ENCODE measurements at places on chromosomes 11 and 22.
A peak's percentile ranks its signal among the peaks of the same experiment; 100 is the strongest.

- DNase-seq = no peak
These were observed 61.5 kb downstream of the STIM1 start for GRCh38 chr11:3916962-3917361.

DNA sequence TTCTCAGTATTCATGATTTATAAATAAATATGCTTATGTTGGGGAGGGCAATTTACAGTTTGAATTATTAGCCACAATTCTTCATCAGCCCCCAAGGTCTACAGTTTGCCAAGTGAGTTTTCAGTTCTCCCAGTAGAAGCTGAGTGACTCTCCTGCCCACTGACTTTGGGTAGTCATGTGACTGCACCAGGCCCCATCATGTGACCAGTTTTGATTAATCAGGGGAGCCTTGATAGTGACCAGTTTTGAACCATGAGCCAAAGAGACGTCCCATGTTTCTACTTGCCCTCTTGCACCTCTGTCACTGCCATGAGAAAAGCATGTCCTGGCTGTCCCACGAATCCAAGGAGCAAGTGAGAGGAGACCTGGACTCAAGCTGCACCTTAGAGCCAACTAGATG lies 32.5 kb downstream of the SYN3 start:
- no peak for DNase-seq

DNA sequence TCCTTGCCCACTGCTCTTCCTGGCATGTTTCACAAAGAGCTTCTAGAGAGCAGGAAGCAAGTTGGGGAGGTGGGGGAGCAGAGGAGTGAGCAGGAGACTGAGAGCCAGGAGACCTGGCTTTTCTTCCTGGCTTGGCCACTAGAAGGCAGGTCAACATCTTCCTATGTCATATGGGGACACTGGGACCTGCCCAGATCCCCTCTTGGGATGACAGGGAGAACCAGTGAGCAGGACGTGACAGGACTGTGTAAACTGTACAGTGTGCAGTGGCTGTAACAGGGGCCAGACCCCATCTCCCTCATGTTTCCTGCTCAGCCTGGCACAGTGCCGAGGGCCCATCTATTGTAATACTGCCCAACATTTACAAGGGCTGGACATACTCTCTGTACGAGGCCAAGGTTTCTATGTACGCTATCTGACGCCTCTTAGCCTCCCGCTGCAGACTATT lies 29.4 kb downstream of the GDPD5 start:
- DNase-seq = no peak

GRCh38 chr22:41902932-41903421 lies 11.9 kb downstream of the SHISA8 start:
- no peak for DNase-seq

DNA sequence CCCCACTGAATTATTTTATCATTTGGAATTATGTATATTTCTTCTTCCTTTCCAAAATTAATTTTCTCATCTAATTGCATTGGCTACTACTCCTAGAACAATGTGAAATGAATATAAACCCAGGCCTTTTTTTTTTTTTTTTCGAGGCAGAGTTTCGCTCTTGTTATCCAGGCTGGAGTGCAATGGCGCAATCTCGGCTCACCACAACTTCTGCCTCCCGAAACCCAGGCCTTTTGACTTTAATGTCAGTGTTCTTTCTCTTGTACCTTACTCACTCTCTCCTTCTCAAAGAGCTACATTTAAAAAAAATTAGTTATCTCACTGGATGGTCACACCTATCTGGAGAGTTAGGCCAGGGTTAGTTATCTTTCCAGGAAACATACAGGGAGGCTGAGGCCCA lies 35.3 kb upstream of the LRRC32 start:
- DNase-seq = no peak

DNA sequence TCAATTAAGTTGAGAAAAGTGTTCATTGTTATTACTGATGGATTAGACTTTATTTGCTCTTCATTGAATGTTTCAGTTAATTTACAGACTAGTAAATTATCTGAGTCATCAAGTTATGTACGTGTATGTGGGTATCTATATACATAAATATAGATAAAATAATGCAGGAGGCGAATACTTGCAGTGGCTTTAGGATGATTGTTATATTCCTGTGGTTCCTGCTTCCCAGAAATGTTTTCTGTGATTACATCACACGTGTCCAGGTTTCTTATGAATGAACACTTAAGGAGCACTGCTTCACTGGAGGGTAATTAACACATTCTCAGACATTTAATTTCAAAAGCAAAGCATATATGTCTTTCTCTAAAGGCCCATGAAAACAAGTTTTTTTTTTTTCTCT lies 28.4 kb downstream of the YAP1 start:
- DNase-seq = peak; percentile 85

GRCh38 chr22:46900549-46900948 lies 138.1 kb downstream of the TBC1D22A start:
- no peak for DNase-seq

GRCh38 chr22:36362932-36363331 lies 24.8 kb downstream of the MYH9 start:
- peak; percentile 71 for DNase-seq

DNA sequence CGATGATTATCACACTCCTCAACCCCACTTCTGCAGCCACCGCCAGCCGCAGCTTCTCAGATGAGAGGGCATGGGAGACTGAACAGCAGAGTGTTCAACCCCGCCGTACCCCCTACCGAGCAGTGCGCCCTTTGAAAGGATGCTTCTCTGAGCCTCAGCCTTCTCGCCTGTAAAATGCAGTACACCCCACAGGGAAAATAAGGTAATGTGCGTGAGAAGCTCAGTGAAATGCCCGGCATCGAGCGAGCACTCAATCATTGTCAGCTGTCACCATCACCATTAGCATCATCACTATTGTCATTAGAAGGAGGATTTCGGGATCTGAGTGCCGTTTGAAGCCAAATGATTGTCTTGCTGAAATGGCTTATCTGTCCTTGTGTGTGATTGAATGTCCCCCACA lies 13.6 kb downstream of the TRIM29 start:
- no peak for DNase-seq

DNA sequence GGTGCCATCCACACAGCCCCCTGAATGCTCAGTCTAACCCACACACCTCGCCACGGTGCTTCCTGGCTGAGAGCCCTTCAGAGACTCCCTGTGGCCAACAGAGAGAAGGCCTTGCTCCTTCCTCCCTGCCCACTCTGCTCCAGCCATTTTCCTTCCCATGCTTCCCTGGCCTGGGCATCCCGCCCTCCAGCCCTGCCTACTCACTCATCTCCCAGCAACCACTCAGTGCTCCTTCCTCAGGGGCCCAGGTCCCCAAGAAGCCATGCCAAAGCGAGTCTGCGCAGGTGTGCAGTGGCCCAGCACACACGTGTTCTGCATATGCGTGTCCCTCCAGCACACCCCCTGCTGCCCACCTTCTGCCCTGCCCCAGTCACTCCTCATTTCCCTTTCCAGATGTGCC lies 56.4 kb downstream of the NECTIN1 start:
- no peak for DNase-seq

GRCh38 chr11:102225689-102226568 lies 91.4 kb upstream of the BIRC3 start:
- DNase-seq = peak; percentile 86

DNA sequence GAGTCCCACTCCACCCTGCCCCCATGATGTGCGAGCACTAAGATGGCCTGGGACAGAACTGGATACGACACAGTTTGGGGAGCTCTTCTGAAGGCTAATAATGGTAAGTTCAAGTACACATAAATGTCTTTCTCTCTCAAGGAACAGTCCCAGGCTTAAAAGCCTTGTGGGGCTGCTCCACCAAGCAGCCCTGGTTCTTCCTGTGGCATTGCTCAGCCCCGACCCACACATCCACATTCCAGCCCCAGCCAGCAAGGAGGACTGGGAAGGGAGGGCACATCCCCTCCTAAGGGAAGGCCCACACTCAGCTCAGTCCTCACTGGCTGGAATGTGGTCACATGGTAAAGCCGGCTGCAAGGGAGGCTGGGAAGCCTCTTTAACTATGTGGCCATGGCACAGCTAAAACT lies 13.3 kb upstream of the MB start:
- DNase-seq = peak; percentile 67

- DNase-seq = no peak
These were observed 5.7 kb upstream of the ABTB2 start for GRCh38 chr11:34363363-34364084.

GRCh38 chr11:96012086-96012824 lies 88.3 kb upstream of the MTMR2 start:
- peak; percentile 89 for DNase-seq

GRCh38 chr11:110527146-110527545 lies 97.4 kb downstream of the FDX1 start:
- DNase-seq = peak; percentile 36

- DNase-seq = no peak
These were observed 53.7 kb upstream of the HMGXB4 start for GRCh38 chr22:35203583-35203982.

- no peak for DNase-seq
These were observed 22.9 kb upstream of the TSKU start for GRCh38 chr11:76760236-76760635.

GRCh38 chr22:21590809-21591641 lies 23.5 kb downstream of the UBE2L3 start:
- no peak for DNase-seq

DNA sequence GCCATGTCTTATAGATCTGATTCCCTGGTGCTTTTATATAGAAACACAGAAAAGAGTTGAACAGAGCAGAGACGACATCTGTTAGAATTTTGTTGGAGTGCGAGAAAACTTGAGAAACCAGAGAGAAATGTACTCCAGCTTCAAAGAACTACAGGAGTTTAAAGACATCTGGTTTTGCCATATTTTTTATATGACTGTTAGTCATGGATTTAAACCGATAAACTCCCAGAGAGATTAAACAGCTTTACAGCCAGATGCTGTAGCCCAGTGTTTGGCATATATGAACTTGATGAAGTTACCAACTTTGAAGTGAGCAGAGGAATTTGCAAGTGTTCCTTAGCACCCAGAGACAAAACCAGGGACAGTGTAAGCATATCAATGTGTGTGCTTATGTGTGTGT lies 1083.1 kb downstream of the LRRC4C start:
- no peak for DNase-seq

GRCh38 chr22:43276321-43276720 lies 66.9 kb downstream of the SCUBE1 start:
- no peak for DNase-seq

DNA sequence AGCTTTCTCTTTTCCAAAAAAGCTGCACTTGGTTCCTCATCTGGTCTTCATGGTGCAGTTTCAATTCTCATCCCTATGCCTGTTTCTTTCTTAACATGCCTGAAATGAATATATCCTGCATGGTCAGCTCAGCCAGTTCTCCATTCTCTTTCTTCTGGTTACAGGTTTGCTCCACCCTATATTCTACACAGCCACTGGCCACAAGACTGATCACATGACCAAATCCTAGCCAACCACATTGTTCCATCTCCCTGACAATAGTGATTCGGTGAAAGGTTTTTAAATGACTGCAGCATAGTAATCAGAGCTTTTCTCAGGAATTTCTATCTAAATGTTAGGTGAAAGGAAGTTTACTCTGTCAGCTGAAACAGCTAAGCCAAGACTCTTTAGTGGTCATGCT lies 891.4 kb downstream of the METTL15 start:
- DNase-seq = no peak

GRCh38 chr11:16365581-16366228 lies 9.4 kb upstream of the SOX6 start:
- DNase-seq = no peak

- DNase-seq = no peak
These were observed 70.7 kb upstream of the IGLL5 start for GRCh38 chr22:22816766-22817410.

GRCh38 chr22:23551385-23551784 lies 28.7 kb downstream of the IGLL1 start:
- DNase-seq = no peak

GRCh38 chr11:10304495-10305261 lies at the start of gene ADM:
Gene ADM, plus strand, starts transcription at chr11:10305073. Its CDS starts 628 bp downstream, at chr11:10305701.
- DNase-seq = peak; percentile 96

Measured in cardiac fibroblast (primary cell).